T follicular helper cell (primary cell): ENCODE measurements at places on chromosomes 5 and 9.

DNA sequence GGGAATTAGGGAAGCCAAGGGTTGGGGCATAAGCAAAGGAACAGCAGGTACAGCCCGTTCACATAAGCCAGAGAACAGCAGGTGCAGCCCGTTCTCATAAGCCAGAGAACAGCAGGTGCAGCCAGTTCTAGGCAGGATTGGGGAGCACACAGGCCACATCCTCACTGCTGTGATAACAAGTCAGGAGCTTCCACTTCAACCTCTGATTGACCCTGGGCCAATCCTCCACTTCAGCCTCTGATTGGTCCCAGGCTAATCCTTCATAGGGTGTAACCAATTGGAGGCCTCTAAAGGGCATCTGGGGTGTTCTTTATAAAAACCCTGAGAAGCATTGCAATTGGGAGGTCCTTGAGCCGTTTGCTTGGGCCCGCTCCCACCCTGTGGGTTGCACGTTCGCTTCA lies 27.5 kb downstream of the CEL start:
- DNase-seq = no peak

- DNase-seq = no peak
Measured at GRCh38 chr9:16964228-16964627, 93.8 kb upstream of the BNC2 start.

DNA sequence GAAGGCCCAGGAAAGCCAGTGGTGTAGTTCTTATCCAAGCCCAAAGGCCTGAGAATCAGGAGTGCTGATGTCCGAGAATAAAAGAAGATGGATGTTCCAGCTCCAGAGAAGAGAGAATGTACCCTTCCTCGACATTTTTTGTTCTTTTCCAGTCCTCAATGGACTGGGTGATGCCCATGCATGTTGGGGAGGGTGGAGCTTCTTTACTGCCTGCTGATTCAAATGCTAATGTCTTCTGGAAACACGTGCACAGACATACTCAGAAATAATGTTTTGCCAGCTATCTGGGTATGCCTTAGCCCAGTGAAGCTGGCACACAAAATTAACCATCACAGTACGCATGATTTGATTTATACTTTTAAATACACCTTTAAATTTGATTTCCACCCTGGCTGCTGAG lies 61.5 kb upstream of the FOXE1 start:
- DNase-seq = no peak

GRCh38 chr5:133385346-133385745 lies 227.0 kb downstream of the FSTL4 start:
- DNase-seq = no peak

GRCh38 chr5:88882276-88883038 lies 527 bp downstream of the MEF2C start:
- no peak for DNase-seq

DNA sequence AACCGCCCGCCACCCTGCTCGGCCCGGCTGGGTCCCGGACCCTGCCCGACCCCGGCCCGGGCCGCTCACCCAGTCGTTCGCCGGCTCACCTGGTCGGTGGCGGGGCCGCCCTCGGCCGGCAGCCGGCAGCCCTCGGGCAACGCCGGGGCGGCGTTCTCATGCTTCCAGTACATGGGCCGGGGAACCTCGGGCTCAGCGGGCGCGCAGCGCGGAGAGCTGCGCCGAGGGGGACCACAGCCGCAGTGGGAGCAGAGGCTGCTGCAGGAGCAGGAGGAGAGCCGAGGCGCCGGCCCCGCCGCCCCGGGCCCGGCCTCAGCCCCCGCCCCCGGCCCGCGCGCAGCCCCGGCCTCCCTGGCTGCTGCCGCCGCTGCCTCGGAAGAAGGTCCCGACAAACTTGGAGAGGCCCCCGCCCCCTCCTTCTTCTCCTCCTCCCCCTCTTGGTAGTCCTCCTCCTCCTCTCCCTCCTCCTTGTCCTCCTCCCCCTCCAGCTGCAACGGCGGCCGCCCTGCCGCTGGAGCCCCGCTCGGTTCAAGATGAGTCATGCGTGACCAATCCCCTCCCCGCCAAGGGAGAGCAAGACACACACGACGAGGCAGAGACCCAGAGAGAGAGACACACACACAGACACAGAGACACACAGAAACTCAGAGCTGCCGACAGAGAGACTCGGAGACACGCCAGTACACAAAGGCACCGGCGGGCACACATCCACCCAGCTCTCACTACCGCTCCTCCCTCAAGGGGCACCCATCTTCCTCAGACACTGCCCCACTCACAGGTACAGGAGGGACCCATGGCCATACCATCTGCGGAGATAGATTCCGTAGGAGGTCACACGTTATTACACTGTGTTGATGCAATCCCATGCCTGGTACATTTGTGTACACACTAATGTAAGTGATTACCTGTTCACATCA lies at the start of gene LHX6:
LHX6 (minus strand) TSS at position 390 of the 917 bp plus-strand sequence; CDS start at position 173, 217 bp downstream.
- no peak for DNase-seq

- DNase-seq = no peak
Measured at GRCh38 chr5:157269761-157270272, 3.9 kb downstream of the CYFIP2 start.

DNA sequence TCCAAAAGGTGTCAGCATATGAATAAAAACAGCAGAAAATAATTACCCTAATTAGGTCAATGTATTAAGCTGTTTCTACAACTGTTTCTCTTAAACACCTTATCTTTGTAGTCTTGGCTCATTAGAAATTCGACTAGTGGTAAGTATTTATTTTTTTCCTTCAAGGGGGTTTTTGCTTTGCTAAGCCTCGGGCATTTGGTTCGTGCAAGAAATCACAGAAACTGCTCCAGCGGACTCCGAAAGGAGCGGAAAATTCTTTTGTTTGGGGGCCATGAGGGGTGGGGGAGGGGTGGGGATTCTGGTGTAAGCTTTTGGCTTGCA lies 757 bp downstream of the ZBED3 start:
- no peak for DNase-seq

GRCh38 chr9:109640580-109641371 lies 139.2 kb upstream of the PALM2AKAP2 start:
- no peak for DNase-seq

GRCh38 chr5:152164860-152165259 lies 240.2 kb upstream of the GLRA1 start:
- DNase-seq = no peak

GRCh38 chr9:114086009-114086408 lies 7.9 kb upstream of the AMBP start:
- no peak for DNase-seq

DNA sequence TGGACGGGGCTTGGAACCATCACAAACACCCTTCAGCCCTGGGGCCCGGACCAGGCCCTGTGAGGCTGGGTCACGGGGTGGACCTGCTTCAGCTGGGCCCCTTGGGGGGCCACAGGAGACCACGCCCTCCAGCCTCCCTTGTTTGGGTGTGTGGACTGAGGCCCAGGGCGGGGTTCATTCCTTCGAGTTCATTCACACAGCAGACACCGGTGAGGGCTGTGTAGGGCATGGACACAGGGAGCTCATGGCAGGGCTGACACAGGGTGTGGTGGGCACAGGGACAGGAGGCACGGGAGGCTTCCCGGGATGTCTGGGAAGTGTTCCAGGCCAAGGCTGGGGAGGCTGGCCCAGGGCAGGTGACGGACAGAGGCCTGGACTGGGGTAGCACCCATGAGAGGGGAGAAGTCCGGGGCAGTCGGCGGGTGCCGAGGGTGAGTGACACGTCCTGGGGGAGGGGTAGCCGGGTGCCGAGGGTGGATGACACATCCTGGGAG lies 8.9 kb downstream of the DNLZ start:
- no peak for DNase-seq

DNA sequence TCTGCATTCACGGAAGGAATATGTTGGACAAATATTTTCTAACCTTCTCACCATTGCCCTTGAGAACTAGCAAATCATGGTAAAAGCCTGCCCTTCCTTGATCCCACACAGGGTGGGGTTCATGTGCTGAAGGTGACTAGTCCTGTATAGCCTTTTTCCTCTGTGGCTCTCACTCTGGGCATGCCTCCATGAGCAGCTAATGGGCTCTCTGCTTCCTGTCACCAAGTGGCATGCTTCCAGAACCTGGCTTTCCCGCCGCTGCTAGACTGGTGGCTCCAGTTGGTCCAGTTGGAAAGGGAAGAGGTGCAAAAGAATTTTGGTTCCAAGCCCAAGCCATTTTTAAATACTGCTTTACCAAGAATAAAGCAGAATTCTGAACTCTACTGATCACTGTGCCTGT lies 35.5 kb downstream of the FBXO10 start:
- DNase-seq = no peak

GRCh38 chr5:141879941-141880738 lies 1.9 kb upstream of the PCDH1 start:
- DNase-seq = no peak

GRCh38 chr5:171330021-171330420 lies 21.0 kb downstream of the TLX3 start:
- DNase-seq = no peak

- no peak for DNase-seq
Measured at GRCh38 chr9:14935106-14935751, 25.0 kb upstream of the FREM1 start.

GRCh38 chr9:89494199-89494598 lies 3.7 kb downstream of the SEMA4D start:
- no peak for DNase-seq

DNA sequence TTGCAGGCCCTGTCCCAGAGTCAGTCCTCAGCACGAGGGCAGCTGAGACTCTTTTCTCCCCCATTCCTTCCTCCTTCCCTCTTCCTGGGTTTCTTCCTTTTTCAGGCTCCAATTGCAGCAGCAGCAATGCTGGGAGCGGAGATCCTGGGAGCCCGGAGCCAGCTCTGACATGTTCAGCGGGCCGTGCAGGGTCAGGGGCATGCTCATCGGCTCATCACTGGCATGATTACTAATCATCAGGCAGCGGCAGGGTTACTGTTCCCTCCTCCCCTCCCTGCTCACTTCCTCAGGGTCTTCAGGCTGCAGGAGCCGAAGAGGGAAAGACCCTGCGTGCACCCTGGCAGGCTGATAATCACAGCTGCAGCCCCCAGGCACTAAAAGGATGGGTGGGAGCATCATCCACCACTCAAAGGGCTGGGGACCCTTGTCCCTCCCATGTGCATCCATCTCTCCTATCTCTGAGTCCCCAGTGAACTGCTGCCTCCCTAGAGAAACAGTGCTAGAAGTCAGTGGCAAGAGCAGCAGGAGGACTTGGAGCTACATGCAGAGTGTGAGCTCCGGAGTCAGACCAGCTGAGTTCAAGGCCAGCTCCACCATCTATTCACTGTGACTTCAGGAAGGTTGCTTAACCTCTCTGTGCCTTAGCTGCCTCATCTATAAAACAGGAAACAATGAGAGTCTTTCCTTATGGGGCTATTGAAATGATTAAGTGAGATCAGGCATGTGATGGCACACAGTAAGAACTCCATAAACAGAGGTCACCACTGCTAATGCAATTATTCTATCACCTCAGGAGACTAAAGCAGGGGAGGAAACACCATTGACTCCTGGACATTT lies 7.8 kb upstream of the KCNIP1 start:
- no peak for DNase-seq

GRCh38 chr5:59790376-59790775 lies 103.2 kb downstream of the PDE4D start:
- DNase-seq = no peak

DNA sequence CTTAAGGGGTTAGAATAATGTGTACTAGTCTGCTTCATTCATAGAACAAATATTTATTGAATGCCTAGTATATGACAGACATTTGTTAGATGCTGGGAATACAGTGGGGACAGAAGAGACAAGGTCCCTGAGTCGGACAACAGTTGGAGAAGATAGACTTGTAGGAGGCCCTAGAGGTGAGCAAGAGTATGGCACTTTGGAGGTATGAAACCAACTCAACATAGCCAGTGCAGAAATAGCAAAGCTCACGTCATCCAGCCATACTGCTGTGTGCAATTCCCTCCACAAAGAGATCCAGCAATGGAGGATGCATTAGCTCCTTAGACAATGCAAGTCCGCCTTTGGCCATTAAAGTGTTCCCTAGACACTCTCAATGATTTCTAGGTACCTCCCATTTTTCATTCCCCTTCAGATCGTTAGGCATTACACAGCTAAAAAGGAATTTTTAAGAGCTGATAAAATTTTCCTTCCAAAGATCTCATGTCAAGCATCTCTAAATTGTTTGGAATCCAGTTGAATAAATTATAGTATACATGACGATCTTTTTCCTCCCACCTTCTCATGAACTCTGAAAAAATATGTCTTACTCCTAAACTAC lies 1949.6 kb upstream of the WWC1 start:
- no peak for DNase-seq

DNA sequence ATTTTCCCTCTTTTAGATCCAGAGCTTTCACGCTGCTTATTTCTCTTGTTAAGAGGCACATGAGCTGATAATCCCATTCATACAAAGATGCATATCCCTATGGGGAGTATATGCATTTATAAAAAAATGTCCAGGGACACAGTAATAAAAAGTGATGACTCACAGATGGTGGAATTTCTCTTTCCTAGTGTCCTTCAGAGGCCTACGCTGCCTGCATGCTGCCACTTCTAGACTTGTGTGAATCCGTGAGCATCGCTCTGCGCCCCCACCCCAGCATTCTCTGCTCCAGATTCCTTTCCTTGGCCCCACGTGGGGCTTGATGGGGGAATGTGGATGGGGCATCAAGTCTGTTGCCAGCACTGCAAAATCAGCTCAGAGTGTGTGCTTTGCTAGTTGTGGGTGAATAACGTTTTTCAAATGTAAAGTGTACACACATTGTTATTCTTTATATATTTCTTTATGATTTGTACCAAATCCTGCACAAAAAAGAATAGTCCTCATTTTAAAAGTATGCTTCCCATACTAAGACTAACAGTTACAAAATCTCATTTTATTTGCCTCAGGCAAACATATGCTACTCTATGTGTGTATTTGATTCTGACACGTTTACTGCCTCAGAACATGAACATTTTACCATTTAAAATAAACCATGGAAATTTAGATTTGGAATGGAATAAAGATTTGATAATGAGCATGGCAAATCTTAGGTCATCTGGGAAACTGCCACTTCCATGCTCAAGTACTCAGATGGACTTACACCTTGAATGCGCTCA lies 22.4 kb upstream of the RASGRF2 start:
- DNase-seq = no peak

DNA sequence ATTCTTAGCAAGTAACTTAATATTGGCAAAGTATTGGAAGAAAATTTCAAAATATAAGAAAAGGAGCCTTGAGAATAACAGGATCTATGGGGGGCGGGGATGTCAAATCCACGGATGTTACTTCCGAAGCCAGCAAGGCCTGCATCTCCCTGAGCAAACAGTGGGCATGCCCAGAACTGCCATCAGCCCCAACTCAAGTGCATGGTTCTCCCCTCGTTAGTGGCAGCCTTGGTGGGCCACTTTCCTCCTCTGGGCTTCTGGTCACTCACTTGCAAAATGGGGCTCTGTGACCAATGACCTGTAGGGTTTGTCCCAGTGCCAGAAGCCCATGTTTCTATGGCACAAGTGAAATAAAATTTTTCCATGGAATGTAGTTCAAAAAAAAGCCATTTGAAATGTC lies 27.2 kb upstream of the MED10 start:
- no peak for DNase-seq

GRCh38 chr5:129476751-129477150 lies 16.7 kb downstream of the ADAMTS19 start:
- DNase-seq = no peak

DNA sequence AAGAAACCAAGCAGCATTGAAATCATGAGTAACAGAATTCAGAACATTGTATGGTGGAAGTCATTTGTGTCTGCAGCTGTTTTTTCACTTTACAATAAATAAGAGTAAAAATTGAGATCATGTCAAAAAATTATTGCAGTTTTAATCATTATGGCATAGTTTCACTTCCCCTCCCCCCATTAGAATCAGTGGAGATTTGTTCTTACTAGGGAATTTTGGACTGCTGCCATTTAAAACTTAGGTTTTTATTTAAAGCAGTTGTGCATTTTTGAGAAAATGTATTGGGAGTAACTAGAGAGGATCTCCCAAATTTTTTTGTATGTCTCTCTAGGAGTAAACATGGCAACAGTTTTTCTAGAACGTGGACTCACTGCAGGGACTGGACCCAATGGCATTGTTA lies 20.4 kb downstream of the GTF3C4 start:
- no peak for DNase-seq
